ENCODE measurements at places on chromosomes 3 and 15.

- no peak for DNase-seq
These were observed 133.5 kb upstream of the STT3B start for GRCh38 chr3:31399271-31399670.

- no peak for DNase-seq
These were observed 97.1 kb downstream of the CPN2 start for GRCh38 chr3:194254040-194254439.

DNA sequence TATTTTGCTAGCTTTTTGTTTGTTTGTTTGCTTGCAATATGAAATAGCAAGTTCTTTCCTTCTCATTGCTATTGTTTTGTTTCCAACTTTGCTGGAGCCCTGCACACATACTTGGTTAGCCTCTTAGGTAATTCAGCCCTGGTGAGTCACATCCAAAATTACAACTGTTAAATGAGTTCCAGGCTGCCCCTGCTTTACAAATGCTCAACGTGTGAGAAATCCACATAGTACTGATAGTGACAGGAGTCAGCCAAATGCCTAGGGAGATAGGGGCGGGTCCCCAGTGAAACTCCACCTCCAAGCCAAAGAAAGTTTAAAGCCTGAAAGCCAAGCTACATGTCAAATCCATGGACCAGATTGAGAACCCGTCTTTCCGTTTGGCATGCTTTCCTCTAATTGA lies 81.3 kb upstream of the RNF7 start:
- DNase-seq, result no peak

- peak; percentile 59 for DNase-seq
These were observed 33.0 kb upstream of the TEX264 start for GRCh38 chr3:51637941-51638471.

DNA sequence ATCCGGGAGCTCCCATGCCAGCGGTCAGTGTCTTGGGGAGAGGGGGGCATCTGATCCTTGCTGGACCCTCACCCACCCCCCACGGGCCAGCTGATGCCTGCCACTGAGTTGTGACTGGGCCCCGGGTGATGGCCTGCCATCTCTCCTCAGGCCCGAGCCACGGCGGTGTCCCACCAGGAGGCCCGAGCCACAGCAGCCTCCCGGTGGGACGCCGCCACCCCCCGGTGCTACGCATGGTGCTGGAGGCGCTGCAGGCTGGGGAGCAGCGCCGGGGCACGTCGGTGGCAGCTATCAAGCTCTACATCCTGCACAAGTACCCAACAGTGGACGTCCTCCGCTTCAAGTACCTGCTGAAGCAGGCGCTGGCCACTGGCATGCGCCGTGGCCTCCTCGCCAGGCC lies 4.3 kb downstream of the H1-8 start:
- no peak for DNase-seq

DNA sequence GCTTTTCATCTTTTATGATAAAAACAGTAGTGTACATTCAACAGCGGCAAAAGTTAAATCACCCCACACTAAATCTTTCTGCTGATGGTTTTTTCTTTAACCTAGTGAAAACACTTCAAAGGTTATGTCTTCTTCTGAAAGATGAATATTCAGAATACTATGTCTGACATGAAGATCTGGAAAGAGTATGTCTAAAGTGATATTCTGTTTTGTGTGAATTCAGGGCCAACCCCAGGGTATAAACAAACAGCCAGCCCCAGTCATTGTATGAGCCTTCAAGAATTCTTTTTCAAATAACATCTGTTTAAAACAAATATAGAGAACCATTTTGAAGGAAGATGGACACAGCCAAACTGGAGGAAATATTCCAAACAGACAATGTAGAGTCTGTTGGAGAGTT lies 581.0 kb upstream of the NAALADL2 start:
- no peak for DNase-seq

- DNase-seq, result no peak
These were observed 240.6 kb upstream of the GOLIM4 start for GRCh38 chr3:168336276-168336675.

- no peak for DNase-seq
These were observed 327.8 kb downstream of the RBMS3 start for GRCh38 chr3:29608414-29609327.

GRCh38 chr3:80556763-80557162 lies 789.0 kb upstream of the ROBO1 start:
- no peak for DNase-seq

GRCh38 chr15:91100814-91101607 lies 954 bp downstream of the SV2B start:
- DNase-seq, result no peak

- no peak for DNase-seq
These were observed 2.9 kb downstream of the PHC3 start for GRCh38 chr3:170178651-170179050.

- DNase-seq, result no peak
These were observed 497.8 kb upstream of the CNTN4 start for GRCh38 chr3:1600700-1601418.

GRCh38 chr3:194517333-194517732 lies 30.5 kb upstream of the ATP13A3 start:
- no peak for DNase-seq

GRCh38 chr3:34183611-34184340 lies 385.3 kb downstream of the PDCD6IP start:
- no peak for DNase-seq

- no peak for DNase-seq
These were observed 33.9 kb upstream of the CHRM5 start for GRCh38 chr15:33934396-33934795.

DNA sequence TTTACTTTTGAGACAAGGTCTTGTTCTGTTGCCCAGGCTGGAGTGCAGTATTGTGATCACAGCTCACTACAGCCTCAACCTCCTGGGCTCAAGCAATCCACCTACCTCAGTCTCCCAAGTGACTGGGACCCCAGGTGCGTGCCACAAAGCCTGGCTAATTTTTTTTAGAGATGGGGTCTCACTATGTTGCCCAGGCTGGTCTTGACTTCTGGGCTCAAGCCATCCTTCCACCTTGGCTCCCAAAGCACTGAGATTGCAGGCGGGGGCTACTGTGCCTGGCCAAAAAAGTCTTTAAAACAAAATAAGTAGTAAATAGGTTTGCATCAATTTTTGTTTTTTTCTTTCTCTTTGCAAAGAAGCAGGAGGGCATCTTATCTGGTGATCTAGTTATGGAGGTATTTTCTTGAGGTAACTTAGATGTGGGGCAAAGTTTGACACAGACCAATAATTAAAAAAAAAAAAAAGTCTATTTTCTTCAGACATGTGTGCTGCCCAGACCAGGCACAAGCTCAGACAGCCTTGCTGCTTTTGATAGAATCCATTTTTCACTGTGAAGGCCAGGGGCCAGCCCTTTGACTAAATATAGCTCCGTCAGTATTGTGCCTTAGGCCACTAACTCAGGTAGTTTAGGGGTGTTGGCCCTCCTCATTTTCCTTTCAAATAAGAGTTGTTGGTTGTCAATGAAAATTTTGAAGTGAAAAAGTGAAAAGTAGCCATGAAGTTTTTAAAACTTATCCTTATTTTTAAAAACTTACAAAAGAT lies 2.5 kb downstream of the ARL6IP5 start:
- DNase-seq, result no peak

DNA sequence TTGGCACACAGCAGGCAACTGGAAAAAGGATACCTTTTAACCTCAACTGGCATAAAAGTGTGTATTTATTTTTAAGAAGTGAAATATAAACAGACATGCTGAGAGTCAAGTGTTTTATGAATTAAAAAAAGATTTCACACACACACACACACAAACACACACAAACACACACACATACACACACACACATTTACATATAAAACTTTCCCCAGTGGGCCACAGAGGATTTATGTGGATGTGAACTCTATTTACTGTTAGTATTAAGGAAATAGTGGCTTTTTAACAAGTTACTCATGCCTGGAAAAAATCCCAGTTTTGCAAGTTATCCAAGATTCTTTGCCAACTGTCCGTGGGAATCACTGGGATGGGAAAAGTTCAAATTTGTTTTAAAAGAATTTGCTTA lies 725.9 kb upstream of the NR2F2 start:
- DNase-seq, result peak; percentile 74

GRCh38 chr3:127457546-127458145 lies 132.9 kb downstream of the TPRA1 start:
- no peak for DNase-seq

- peak; percentile 50 for DNase-seq
These were observed 175.3 kb downstream of the XXYLT1 start for GRCh38 chr3:195095704-195096036.

DNA sequence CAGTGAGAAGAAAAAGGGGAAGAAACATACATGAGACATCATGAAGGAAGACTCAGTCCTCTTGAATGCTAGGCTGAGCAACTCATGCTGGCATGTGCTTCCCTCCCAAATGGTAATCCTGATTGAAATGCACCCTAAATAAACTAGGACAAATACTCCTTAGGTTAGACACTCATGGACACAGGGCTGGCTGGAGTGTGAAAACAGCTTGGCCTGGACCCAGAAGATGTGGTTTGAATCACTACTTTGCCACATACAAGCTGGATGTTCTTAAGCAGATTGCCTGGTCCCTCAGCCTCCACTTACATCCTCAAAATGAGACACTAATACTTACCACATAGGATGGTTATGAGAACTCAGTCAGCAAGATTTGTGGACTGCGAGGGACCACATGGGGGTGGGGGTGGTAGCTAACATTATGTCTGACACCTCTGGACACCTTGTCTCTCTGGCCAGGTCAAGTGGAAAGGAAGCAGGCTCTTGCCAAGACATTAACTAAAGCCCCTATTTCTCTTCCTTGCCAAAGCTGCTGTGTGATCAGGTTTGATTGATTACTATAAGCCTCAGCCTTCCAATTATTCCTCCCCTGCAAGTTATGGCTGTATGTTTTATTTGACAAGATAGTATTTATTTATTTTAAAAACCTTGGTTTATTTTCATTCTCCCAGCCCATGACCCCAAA lies 138.9 kb upstream of the SLC7A14 start:
- DNase-seq, result no peak

DNA sequence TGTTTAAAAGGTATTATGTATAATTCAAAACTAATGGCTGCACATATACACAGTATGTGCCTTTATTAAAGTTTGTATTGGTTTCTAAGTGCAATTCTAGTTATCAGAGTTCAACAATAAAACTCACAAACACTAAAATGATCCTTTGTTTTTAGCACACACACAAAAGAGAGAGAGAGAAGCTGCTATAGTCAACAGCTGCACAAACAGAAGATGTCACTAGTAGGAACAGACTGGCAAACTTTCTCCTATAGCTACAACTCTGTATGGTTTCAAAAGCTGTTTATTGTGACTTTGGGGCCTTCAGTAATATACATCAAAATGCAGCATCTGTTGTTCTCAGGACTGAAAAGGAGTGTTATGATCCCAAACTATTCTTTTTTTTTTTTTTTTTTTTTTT lies 6.1 kb downstream of the SECISBP2L start:
- no peak for DNase-seq

DNA sequence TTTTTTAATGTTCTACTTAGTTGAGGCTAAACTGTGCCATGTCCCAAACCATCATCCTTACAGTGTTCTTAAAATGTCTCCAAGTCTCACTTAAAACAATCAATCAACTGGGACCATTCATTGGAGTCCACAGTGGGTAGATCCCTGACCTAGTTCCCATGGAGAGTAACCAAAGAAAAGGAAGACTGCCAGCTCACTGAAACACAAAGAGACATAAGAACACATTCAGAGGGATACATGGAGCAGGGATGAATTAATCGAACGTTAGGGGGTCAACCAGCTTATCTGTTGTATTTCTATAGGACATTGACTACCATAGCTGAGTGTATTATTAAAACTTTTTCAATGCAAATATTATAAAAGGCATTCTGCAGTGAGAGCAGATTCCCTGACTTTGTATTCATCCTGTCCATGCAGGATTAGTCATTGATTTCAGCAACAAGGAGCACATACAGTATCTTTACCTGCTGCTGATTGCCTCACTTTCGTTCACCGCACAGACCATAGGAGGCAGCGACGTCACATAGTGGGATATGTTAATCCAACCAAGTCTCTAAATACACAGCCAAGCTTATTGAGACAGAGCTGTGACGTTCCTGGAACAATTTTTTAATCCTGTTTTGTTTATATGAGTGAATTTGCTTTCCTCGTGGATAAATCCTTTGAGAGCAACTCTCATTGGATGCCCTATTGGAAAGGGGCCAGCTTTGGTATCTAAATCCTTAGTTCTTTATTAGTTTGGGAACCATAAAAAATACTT lies 364.9 kb upstream of the RBMS3 start:
- DNase-seq, result peak; percentile 60

- peak; percentile 68 for DNase-seq
These were observed 266.8 kb downstream of the ZNF385D start for GRCh38 chr3:21484057-21484827.

- DNase-seq, result no peak
These were observed 37.6 kb downstream of the CACNA2D3 start for GRCh38 chr3:54159917-54160316.

GRCh38 chr15:82968066-82968465 lies 15.5 kb upstream of the HOMER2 start:
- DNase-seq, result peak; percentile 27

DNA sequence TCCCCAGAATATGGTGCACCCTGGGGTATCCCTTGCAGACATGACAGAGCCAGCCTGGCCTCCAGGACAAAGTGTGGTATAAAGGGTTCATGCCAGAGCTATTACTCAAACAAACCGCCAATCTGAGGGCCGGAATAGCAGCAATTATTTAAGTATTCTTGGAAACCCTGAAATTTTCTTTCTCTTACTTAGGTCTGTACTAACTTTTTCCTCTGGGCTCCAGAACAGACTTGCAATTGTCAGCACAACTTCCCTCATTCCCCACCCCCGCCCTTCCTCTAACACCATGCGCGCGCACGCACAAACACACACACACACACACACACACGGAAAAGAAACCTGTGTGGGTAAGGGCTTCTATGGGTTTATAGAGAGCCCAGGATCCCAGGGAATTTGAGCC lies 56.3 kb downstream of the ISG20 start:
- no peak for DNase-seq

- no peak for DNase-seq
These were observed 26.4 kb downstream of the MINAR1 start for GRCh38 chr15:79458491-79458890.

- no peak for DNase-seq
These were observed 164.5 kb downstream of the WNT7A start for GRCh38 chr3:13715167-13715954.

- peak; percentile 53 for DNase-seq
These were observed 8.0 kb upstream of the SLC22A13 start for GRCh38 chr3:38257583-38257982.

GRCh38 chr15:73851689-73852088 lies 21.7 kb upstream of the TBC1D21 start:
- DNase-seq, result peak; percentile 34
